ENCODE measurements at places on chromosomes 3 and 15.

DNA sequence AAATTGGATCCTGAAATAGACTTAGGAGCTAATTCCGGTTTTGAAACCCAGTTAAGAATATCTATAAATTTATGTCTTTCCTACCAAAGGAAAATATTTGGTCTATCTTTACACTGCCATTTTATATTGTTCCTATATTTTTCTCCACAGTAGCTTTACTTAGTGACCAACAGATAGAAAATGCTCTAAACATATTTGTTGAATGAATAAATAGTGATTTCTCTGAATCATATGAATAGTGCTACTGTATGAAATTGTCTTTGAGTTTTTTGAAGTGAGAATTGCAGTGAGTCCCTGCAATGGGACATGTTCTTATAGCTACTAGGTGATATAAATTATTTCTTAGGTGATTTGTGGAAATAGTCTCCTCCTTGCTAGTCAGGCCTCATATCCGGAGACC is 18.5 kb upstream of the EID1 start:
- DNase-seq, result no peak

DNA sequence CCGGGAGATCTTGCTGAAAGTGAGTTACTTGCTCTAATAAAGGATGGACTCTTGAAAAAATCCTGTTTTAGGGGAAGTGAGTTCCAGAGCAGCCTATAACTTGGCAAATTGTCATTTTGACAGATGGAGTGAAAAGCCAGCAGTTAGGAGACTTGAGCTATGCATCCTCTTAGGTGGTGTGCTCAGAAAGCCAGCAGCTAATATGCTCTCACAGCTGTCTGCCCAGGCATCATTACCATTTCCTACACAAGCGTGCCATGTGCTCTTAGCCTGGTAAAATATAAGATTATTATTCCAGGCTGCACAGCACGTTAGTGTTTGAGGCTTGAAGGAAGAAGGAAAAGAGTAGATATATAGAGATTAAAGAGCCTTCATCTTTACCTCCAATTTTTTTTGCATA is 151.0 kb downstream of the CHL1 start:
- no peak for DNase-seq

DNA sequence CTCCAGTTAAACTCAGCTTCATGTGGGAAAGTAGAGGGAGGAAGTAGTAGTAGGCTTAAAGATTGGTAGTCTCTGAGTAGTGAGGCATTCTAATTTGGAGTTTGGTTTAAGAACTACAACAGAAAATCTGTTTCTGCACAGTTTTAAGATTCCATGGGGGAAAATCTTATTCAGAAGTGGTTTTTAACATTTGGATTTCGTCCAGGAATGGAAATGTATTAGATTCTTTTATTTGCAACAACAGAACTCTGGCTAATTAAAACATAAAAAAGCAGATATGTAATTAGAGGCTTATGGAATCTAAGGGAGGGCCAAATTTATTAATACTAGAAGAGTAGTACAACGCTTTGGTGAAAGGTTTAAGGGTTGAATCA is 36.0 kb downstream of the NECTIN3 start:
- no peak for DNase-seq

- no peak for DNase-seq
These were observed 260.7 kb upstream of the UMPS start for GRCh38 chr3:124469555-124469954.

DNA sequence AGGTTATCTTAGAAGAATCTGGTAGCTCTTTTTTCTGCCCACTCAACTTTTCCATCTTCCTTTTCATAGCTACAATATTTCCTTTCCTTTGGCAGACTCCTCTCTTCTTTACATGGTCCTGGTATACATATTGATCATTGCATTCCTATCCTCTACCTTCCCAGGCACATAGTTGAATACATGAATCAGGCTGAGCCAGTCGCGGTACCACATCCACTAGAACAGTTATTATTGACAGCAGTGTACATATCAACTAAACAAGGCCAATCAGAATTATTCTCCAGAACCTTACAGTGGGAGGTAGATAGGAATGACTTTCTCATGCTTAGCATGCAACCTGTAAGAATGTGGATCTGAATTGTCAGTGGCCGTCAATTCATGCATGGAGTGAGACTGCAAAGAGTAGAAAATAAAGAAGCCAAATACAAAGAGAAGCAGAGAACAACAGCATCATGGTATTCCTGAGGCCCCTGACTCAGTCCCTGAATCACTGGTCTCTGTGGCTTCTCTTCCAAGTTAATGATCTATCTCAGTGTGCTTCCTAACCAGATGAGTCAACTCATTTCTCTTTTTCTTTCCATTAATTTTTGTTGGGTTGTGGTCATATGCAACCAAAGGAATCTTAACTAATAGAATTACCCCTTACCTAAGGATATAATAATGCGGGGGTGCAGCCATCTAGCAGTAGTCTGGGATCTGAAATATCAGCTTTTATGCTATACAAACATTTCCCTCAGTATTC is 60.9 kb upstream of the DCBLD2 start:
- DNase-seq, result no peak

GRCh38 chr15:47764666-47765065 is 47.4 kb downstream of the SEMA6D start:
- DNase-seq, result no peak

DNA sequence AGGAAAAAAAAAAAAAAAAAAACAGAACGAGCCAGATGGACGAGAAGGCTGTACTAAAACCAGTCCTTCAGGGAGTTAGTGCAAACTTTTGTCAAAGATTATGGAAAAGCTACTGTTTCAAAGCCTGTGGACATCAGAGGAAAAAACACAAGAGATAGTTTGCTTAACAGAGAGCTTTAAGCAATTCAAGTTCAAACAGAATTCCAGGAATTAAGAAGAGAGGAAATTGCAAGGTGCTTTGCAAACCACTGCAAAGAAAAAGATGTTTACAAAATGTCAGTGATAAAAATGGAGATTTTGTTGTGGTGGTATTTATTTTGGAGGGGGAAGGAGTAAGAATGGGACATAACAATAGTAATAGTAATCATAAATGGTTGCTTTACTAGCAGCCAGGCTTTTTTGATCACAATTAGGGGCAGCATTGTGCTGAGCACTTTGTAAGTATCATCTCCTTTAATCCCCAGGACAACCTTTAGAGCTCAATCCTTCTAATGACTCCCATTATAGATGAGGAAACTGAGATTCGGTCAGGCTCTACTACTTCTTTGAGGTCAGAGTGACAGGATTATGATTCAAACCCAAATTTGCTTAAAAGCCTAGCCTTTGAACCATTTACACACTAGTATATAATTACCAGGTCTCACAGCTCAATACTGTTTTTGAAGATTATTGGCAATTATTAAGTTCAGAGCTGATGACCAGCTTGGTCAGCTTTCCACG is 22.4 kb upstream of the ARHGEF3 start:
- no peak for DNase-seq
